Testis (tissue), 5 donors: ENCODE measurements at places on chromosomes 6 and 20. TPM values are rescaled to one million over a fixed set of nuclear protein-coding genes. Genes with fewer than 3 reads are reported as not detected.

The RIMS1 gene
- 10.0 TPM for polyA plus RNA-seq

The SNRPB gene
- 171 TPM for polyA plus RNA-seq

The HCRTR2 gene
- polyA plus RNA-seq, result 0.50 TPM

The C6orf58 gene
- polyA plus RNA-seq, result 3.0 TPM

The DDX43 gene
- 24.5 TPM for polyA plus RNA-seq

The FAM217B gene
- 18.6 TPM for polyA plus RNA-seq

The SLC18B1 gene
- polyA plus RNA-seq, result 7.5 TPM

The TCF21 gene
- 3.7 TPM for polyA plus RNA-seq

GRCh38 chr6:16129623-16130401 lies 926 bp downstream of the MYLIP start:
- H3K4me1 ChIP-seq, result peaks cover 12% of the 10 kb centered on the region
- peak overlapping the region; percentile 97 for H3K27ac ChIP-seq
- no peaks in the 10 kb centered on the region for H3K27me3 ChIP-seq
- H3K4me3 ChIP-seq, result peak overlapping the region; percentile 99
- peak; percentile 36 for DNase-seq

- H3K27ac ChIP-seq, result no peak overlapping the region
- H3K4me1 ChIP-seq, result no peaks in the 10 kb centered on the region
- no peaks in the 10 kb centered on the region for H3K36me3 ChIP-seq
- DNase-seq, result no peak
Observed at GRCh38 chr20:9322661-9323060, 191.7 kb upstream of the LAMP5 start.

DNA sequence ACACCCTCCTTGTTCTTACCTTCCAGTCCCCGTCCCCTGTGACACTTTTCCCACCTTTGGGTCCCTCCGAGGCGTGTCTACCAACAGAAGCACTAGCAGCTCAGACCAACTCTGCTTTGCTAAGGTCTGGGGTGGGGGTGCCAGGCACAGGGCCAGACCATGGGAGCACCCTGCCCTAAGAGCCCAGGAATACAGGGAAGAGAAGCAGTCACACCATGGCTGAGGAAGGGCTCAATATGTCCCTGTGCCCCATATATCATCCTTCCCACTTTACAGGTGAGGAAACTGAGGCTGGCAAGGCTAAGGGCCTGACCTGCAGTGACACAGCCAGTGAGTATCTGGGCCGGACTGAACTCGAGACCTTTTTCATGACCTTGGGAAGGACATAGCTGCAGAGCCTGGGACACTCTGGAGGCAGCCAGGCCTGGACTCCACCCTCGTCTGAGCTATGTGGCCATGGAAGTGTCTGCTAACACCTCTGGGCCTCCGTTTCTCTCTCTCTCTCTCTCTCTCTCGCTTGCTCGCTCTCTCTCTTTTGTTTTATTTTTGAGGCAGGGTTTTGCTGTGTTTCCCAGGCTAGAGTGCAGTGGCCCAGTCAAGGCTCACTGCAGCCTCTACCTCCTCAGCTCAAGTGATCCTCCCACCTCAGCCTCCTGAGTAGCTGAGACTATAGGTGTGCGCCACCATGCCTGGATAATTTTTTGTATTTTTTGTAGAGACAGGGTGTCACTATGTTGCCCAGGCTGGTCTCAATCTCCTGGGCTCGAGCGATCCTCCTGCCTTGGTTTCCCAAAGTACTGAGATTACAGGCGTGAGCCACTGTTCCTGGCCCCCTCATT lies 156.7 kb downstream of the GRM4 start:
- H3K4me3 ChIP-seq, result no peak overlapping the region
- no peak for DNase-seq
- H3K36me3 ChIP-seq, result no peaks in the 10 kb centered on the region
- no peaks in the 10 kb centered on the region for H3K27me3 ChIP-seq

DNA sequence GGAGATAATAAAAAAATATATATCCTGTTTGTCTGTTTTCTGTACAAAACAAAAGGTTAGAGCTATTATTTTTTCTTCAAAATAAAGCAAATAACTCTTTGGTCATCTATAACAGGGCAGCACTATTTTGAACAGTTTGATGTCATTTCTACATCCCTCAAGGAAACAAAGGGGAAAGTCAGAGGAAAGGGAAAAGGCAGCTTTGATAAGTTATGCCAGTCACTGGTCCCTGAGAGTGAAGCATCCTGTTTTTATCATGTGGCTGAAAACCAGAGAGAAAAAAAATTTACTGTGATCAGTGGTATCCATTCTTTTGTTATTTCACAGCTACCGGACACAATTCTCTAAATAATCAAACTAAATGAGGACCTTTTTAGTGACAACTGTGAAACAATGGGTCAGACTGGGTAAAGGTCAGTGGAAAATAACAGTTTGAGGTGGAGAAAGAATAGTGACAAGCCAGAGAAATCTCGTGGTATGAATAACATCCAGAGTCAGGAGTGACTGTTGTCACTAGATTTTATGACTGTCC lies 356.0 kb downstream of the HDGFL1 start:
- no peak overlapping the region for H3K4me3 ChIP-seq
- no peaks in the 10 kb centered on the region for H3K4me1 ChIP-seq
- no peaks in the 10 kb centered on the region for H3K27me3 ChIP-seq
- H3K36me3 ChIP-seq, result no peaks in the 10 kb centered on the region
- no peak overlapping the region for H3K27ac ChIP-seq
- no peak for DNase-seq

GRCh38 chr6:109527989-109528388 lies 45.0 kb upstream of the ZBTB24 start:
- H3K4me3 ChIP-seq, result no peak overlapping the region
- H3K27ac ChIP-seq, result no peak overlapping the region
- H3K27me3 ChIP-seq, result no peaks in the 10 kb centered on the region
- H3K36me3 ChIP-seq, result no peaks in the 10 kb centered on the region
- no peaks in the 10 kb centered on the region for H3K4me1 ChIP-seq

- DNase-seq, result no peak
- H3K4me1 ChIP-seq, result no peaks in the 10 kb centered on the region
- no peak overlapping the region for H3K27ac ChIP-seq
- no peaks in the 10 kb centered on the region for H3K27me3 ChIP-seq
Observed at GRCh38 chr6:149508485-149508884, 23.7 kb upstream of the ZC3H12D start.

- no peak overlapping the region for H3K4me3 ChIP-seq
- no peaks in the 10 kb centered on the region for H3K36me3 ChIP-seq
- no peak for DNase-seq
- no peaks in the 10 kb centered on the region for H3K27me3 ChIP-seq
- no peak overlapping the region for H3K27ac ChIP-seq
- no peaks in the 10 kb centered on the region for H3K4me1 ChIP-seq
Observed at GRCh38 chr6:2916158-2916925, 13.2 kb upstream of the SERPINB9 start.

DNA sequence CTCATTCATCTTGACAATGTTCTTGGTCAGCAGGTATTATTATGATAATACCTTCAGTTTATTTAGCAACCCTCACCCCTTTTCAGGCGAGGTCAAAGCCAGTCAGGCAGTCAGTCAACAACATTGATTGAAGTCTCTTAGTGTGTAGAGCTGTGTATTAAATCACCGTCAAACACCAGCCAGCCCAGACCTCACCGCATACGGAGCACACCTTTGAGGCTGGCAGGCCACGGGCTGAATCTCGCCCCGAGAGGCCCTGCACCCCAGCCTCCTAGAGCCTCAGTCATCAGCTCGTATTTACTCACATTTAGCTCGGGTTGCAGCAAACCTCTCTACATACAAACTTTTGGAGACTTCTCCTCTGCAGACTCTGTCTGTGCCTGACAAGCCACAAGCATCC lies 36.0 kb upstream of the FOXA2 start:
- no peaks in the 10 kb centered on the region for H3K4me1 ChIP-seq
- no peak overlapping the region for H3K4me3 ChIP-seq
- no peaks in the 10 kb centered on the region for H3K36me3 ChIP-seq
- H3K27ac ChIP-seq, result no peak overlapping the region

- DNase-seq, result no peak
- H3K4me3 ChIP-seq, result no peak overlapping the region
- H3K27ac ChIP-seq, result no peak overlapping the region
- H3K27me3 ChIP-seq, result no peaks in the 10 kb centered on the region
- H3K36me3 ChIP-seq, result no peaks in the 10 kb centered on the region
- peaks cover 6% of the 10 kb centered on the region for H3K4me1 ChIP-seq
Observed at GRCh38 chr20:2136275-2136674, 34.6 kb downstream of the STK35 start.

DNA sequence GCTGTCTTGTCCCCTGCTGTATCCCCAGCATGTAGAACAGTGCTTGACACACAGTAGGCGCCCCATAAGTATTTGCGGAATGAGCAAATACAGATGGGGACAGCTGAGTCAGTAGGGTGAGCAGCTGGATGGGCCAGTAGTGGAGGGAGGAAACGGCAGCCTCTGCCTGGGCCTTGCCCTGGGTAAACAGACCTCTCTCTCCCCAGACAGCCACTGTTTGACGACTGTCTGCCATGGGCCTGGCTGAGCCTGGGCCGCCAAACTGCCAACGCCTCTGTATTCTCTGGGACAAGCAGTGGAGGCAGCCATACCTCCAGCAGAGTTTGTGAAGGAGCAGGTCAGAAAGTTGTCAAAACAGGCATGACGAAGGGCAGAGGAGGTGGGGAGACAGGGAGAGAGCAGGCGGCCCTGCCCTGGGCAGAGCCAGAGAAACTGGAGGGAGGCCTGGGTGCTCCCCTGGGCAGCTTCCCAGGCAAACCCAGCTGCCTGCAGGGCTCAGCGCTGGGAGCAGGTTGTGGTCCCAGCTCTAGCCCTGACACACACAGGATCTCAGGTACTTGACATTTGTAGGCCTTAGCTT lies 15.2 kb downstream of the HNF4A start:
- no peaks in the 10 kb centered on the region for H3K36me3 ChIP-seq
- no peaks in the 10 kb centered on the region for H3K4me1 ChIP-seq
- no peak overlapping the region for H3K27ac ChIP-seq
- no peaks in the 10 kb centered on the region for H3K27me3 ChIP-seq

- H3K27me3 ChIP-seq, result no peaks in the 10 kb centered on the region
- peak; percentile 69 for DNase-seq
- H3K4me1 ChIP-seq, result peaks cover 24% of the 10 kb centered on the region
- H3K27ac ChIP-seq, result peak within 1 kb of the TSS; percentile 100
- H3K36me3 ChIP-seq, result no peaks in the 10 kb centered on the region
- peak within 1 kb of the TSS; percentile 95 for H3K4me3 ChIP-seq
Observed at GRCh38 chr6:42781796-42782688, at the start of gene BICRAL. Gene BICRAL, plus strand, starts transcription at chr6:42782052. Its CDS starts 39,971 bp downstream, at chr6:42822023.

DNA sequence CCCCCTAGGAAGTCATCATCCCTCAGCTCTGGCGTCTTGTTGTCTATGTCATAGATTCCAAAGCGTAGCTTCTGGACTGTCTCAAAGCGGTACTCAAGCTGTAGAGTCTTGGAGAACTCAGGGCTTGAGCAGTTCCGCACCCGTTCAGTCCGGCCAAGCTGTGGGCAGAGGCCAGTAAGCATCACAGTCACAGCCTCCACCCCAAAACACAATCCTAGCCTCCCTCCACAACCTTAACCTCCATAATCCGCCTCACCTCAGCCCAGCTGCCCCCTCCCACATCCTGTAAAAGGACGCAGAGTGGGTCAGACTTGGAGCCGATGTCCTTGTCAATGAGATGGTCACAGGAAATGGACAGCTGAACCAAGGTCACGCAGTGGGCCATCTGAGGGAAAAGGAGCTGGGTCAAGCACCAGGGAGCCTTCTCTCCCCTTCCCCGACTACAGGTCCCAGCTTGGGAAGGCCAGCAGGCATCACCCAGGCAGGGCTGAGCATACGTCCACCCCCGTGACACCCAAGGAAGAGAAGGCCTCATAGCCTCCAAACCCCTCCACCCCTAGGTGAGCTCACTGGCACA lies 17.0 kb downstream of the SPAG4 start:
- H3K4me1 ChIP-seq, result peaks cover 11% of the 10 kb centered on the region
- H3K27ac ChIP-seq, result no peak overlapping the region
- H3K27me3 ChIP-seq, result no peaks in the 10 kb centered on the region
- no peak for DNase-seq
- H3K4me3 ChIP-seq, result no peak overlapping the region

DNA sequence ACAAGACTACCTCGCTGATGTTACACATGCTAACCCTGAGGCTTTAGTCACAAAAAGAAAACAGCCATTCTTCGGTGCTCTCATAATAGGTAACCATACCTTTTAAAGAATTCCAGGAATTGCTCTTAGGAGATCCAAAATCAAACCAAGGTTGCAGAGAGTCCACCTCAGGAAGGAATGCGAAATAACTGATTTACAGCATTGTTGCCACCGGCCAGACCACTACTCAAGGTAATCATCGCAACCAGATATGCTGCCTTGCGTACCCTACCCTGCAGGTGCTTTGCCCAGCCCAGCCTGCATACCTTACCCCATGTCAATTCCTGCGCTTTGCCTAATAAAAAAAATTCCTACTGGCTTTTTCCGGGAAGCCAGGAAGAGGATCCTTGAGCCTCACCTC lies 27.0 kb downstream of the NUP153 start:
- DNase-seq, result no peak
- no peaks in the 10 kb centered on the region for H3K36me3 ChIP-seq
- H3K27me3 ChIP-seq, result no peaks in the 10 kb centered on the region

DNA sequence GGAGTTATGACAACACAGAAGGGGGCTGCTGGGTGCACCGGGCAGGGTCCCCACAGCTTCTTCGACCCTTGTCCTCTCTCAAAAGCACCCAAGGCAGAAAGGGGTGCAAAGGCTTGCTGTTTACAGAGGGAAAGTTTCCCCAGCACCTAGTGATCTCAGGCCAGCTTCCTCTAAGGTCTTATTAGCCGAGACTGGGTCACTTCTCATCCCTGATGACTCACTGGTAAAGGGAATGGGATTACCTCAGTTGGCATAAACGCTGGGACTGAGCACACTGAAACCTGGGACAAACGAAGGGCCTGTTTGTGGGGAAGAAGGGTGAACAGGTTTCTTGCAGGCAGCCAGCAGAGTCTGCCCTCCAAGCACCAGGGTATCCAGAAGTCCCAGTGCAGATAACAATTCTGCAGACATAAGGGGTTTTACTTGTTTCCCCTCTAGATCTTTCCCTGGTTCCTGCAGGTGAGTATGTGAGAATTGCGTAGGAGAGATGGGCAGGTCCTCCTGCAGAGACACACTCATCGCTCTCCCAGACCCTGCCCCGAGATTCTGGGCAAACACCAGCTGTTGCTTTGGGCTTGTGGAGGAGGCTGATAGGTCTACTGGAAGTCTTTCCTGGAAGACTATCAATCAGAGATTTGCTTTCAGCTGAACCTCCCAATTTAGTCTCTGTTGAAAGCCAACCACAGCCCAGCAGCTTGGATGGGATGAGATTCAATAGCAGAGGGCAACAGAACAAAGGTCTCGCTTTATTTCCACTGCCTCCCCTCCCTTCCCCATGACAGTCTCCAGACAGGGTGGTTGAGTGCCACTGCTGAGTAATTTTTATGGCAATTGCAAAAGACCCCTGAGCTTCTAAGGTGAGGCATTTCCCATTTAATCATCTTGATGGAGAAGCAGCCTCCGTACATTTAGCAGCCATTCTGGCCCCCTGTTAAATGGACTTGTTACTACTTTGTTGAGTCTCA lies 25.7 kb downstream of the KCNG1 start:
- H3K27ac ChIP-seq, result no peak overlapping the region
- H3K4me1 ChIP-seq, result peaks cover 4% of the 10 kb centered on the region
- no peaks in the 10 kb centered on the region for H3K27me3 ChIP-seq
- H3K36me3 ChIP-seq, result no peaks in the 10 kb centered on the region
- H3K4me3 ChIP-seq, result no peak overlapping the region

DNA sequence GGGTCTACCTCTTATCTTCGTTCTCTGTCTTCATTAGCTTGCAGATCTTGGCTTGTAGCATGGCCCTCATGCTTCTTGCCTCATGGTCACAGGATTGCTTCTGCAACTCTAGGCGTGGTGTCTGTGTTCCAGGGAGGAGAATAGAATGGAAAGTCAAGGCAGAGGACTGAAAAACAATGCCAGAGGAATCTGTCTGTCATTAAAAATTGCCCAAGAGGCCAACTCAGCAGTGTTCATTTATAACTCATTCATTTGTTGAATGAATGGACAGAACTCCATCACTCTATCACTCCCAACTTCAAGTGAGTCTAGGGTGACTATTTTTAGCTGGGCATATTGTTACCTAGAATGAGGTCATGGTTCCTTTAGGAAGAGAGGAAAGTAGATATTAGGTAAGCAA lies 179.6 kb downstream of the UST start:
- no peak for DNase-seq
- no peaks in the 10 kb centered on the region for H3K36me3 ChIP-seq
- H3K4me3 ChIP-seq, result no peak overlapping the region
- H3K4me1 ChIP-seq, result no peaks in the 10 kb centered on the region
- H3K27ac ChIP-seq, result no peak overlapping the region
